ENCODE measurements at places on chromosomes 7 and 10.

GRCh38 chr7:42226354-42226941 is 10.6 kb downstream of the GLI3 start:
- no peak for DNase-seq

DNA sequence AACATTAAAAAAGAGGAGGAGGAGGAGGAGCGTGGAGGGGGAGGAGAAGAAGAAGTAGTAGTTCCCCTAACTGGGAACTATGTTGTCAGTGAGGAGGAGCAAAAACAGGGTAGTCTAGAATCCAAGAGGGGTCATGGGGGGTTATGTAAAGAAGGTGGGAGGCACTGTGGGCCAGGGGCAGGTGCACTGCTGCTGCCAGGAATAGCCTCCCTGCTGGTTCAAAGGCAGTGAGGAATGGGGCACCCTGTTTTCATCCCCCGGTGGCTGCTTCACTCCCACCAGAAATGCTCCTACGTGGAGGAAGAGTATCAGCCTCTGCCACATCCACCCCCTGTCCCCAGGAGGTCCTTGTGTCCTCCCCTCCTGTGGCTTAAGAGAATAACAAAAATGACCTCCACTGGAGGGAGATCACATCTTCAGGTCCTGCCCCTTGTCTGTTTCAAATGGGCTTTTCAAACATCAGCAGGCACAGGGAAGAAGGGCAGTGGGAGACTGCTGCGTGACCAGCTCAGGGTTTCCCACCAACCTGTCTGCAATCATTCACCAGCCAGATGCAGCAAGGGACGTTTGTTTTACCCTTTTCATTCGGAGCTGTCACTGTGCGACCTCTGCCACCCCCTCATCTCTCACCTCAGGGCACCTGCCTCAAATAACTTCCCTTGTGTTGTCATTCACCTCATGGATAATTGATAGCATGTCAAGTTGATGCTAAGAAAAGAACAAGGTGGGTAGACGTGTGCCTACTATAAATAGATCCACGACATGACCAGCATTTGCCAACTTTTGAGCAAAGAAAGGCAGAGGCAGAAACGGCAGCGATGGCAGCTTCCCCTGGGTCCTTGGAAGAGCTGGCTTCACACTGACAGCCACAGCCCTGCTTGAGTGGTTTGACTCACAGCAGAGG is 92.6 kb downstream of the DGKI start:
- DNase-seq, result peak; percentile 22

GRCh38 chr10:22049635-22050034 is 46.1 kb upstream of the DNAJC1 start:
- DNase-seq, result no peak

- DNase-seq, result peak; percentile 11
Observed at GRCh38 chr7:88429382-88429781, 122.7 kb upstream of the STEAP4 start.
